Omental fat pad (tissue), 4 donors: ENCODE measurements at places on chromosomes 5 and 9. TPM values are rescaled to one million over a fixed set of nuclear protein-coding genes. Genes with fewer than 3 reads are reported as not detected.

The ROPN1L gene
- total RNA-seq = 2.2 TPM

GRCh38 chr9:134484479-134484878 lies 157.1 kb upstream of the COL5A1 start:
- DNase-seq = no peak

The CDO1 gene
- total RNA-seq = 153 TPM

- peak; percentile 80 for DNase-seq
These were observed 4.4 kb upstream of the DCTN4 start for GRCh38 chr5:150763023-150763769.

- DNase-seq = no peak
These were observed 36.6 kb upstream of the CDH12 start for GRCh38 chr5:22889720-22890119.

The FNBP1 gene
- total RNA-seq = 38.7 TPM

DNA sequence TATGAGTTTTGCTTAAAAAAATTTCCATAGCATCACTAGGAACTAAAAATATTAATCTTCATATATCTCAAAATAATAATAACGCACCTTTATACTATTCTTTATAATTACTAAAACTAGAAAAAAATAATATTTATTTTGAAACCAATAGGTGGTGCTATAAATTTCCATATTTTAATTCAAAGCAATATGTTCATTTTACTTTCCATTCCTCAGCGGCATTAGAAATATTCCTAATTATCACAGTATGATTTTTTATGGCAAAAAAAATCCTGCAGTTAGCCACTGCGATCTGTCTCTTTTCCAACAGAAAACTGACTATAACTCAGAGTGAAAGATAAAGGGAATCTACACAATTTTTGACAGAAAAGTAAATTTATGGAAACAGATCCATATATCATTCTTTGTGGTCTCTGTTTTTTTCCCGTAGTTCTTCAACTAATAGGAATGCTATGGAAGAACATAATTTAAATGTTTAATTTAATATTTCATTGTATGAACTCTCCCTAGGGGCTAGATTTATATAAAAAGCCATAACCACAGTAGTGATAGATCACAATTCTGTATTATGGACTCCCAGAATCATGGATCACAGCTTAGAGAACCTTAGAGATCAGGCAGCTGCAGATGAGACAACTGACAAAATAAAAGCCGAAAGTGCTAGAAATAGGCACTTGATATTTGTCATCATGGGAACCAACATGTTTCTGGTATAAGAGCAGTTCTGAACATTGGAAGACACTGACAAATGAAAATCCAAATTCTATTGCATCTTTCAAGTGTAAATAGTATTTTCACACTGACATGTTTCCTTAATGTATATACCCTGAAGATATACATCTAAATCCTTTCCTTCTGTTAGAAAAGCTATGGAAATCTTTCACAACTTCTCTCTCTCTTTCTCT lies 167.7 kb upstream of the MPDZ start:
- no peak for DNase-seq

The ADCY2 gene
- total RNA-seq = 2.4 TPM

DNA sequence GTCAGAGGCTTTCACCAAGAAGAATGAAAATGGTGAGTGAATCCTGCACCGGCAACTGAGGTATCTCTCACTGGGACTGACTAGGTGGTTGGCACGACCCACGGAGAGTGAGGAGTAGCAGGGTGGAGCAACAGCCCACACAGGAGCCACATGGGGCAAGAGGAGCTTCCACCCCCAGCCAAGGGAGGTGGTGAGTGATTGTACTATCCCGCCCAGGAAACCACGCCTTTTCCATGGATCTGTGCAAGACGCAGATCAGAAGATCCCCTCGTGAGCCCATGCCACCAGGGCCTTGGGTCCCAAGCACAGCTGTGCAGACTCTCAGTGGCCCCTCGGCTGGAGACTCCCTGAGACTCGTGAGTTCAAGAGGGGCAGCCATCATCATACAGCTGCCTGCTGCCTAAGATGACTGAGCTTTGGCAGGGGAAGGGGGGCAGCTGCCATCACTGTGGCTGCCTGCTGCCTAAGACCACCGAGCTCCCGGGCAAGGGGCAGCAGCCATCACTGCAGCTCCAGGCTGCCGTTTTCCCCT lies 229.5 kb downstream of the AP3B1 start:
- no peak for DNase-seq

GRCh38 chr5:37029436-37029835 lies 152.9 kb downstream of the NIPBL start:
- DNase-seq = no peak

The GABRA1 gene
- not detected for total RNA-seq

The C9orf152 gene
- total RNA-seq = not detected

The ABCA1 gene
- 87.3 TPM for total RNA-seq

The GABRA6 gene
- not detected for total RNA-seq
